NCI-H226 (cell line): ENCODE measurements at places on chromosomes 5 and 9.
A peak's percentile ranks its signal among the peaks of the same experiment; 100 is the strongest.

DNA sequence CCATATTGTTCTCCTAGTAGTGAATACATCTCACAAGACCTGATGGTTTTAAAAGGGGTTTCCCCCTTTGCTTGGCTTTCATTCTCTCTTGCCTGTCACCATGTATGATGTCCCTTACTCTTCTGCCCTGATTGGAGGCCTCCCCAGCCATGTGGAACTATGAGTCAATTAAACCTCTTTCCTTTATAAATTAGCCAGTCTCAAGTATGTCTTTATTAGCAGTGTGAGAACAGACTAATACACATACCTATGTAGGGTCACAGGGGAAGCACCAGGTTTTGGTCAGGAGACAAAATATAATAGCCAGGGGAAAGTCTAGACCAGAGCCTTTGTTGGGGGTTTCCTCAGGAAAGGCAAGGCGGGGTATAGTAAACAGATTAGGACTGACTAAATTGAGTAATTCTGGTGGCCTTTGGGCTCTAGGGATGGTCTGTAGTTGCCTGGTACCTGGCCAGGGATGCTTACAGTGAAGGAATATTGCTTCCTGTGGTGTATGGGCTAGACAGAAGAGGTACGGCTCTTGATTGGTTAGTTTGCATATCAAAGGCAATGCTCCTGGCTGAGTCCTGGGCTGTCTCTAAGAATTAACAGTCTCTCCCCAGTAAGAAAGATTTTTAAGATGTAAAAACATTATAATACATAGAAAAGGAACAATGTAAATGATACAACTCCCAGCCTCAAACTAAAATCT lies 254.5 kb downstream of the ELAVL2 start:
- no peak for DNase-seq

DNA sequence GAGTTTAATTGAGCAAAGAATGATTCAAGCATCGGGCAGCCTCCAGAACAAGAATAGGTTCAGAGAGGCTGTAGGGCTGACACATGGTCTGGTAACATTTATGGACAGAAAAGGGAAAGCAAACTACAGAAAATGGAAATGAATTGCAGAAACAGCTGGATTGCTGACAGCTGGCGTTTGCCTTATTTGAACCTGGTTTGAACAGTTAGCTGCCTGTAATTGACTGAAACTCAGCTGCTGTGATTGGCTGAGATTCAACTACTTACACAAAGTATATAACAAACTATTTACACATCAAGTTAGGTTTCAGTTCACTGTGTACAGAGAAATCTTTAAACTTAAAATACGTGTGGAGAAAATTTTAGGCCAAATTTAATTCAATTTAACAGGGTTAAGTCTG lies 441.7 kb downstream of the PRELID2 start:
- DNase-seq, result no peak

- no peak for DNase-seq
These were observed 82.3 kb downstream of the SECISBP2 start for GRCh38 chr9:89400403-89401116.

DNA sequence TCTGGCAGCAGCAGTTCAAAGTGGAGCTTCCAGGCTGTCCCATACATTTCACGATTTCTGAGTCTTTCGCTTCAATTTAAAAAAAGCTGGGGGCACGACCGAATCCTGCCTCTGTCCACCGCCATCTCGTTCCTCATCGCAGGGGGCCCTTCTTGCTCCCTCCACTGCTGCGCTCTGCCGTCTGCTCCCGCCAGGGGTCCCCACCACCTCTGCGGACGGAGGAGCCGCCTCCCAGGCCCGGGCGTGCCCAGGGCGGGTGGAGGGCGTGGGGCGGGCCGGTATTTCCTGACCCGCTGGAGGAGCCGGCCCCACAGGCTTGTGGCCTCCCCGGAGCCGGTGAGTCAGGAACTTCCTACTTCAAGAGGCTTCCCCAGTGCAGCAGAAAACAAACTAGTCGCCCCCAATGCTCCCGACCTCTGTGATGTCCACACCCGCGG lies 50.4 kb downstream of the USP20 start:
- DNase-seq, result peak; percentile 90

DNA sequence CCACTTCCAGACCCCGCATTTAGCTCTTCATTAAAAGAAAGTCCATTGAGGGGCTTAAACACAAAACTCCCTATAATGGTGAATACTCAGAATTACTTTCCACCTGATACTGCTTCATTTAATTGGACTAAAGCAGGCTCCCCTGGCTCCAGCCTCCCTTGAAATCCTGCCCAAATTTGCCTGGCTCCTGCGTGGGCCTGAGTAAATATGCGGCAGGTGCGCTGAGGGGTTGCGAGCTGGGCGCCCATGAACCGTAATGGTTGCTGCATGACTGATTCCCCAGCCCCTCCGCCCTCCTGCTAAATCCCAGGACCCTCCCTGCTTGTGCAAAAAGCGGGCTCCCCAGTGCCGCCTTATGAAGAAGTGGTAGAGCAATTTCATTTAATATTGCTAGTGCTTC lies 639.7 kb downstream of the BNC2 start:
- no peak for DNase-seq
